ENCODE measurements at places on chromosomes 7 and 10.

GRCh38 chr10:114650266-114650665 lies 7.8 kb downstream of the ABLIM1 start:
- no peak for DNase-seq

GRCh38 chr7:24659505-24659904 lies 86.3 kb downstream of the PALS2 start:
- no peak for DNase-seq

GRCh38 chr10:73413528-73414229 lies at the start of gene ANXA7:
Gene ANXA7, minus strand, starts transcription at chr10:73414058. Its CDS starts 13,202 bp downstream, at chr10:73400856.
- peak; percentile 87 for DNase-seq

- DNase-seq = no peak
Observed at GRCh38 chr10:86668297-86669165, at the start of gene LDB3. Gene LDB3, plus strand, starts transcription at chr10:86668511. Its CDS starts 181 bp downstream, at chr10:86668692.

- no peak for DNase-seq
Observed at GRCh38 chr10:116080553-116080952, 192.5 kb downstream of the GFRA1 start.

DNA sequence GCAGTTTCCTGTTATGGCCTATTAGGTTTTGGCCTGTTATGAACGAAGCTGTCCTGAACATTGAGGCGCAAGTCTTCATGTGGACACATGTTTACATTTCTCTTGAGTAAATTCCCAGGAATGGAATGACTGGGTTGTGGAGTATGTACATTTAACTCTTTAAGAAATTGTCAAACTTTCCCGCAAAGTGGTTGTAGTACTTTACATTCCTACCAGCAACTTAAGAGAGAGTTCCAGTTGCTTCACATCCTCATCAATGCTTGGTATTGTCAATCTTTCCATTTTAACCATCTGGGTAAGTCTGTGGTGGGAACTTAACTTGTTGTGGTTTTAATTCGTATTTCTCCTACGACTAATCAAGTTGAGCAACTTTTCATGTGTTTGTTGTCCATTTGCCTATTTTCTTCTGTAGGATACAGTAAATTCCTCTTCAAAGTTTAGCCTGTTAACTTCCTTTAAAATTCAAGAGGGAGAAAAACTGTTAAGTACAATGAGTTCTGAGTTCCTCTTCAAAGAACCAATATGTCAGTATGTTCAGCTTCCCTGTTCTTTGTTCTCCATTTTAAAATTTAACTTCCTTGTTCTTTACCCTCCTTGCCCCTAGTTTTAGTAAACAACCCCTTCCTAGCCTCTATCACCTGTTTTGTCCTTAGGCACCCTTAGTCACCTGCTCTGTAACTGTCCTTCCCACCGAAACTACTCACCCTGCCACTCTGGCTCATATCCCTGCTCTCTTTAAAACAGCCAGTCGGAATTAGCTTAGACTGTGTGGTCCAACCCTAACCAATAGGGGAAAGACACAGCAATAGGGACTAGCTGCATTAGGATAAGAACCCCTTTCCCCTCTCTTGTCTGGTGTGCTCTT lies 74.0 kb downstream of the FAM241B start:
- DNase-seq = no peak

DNA sequence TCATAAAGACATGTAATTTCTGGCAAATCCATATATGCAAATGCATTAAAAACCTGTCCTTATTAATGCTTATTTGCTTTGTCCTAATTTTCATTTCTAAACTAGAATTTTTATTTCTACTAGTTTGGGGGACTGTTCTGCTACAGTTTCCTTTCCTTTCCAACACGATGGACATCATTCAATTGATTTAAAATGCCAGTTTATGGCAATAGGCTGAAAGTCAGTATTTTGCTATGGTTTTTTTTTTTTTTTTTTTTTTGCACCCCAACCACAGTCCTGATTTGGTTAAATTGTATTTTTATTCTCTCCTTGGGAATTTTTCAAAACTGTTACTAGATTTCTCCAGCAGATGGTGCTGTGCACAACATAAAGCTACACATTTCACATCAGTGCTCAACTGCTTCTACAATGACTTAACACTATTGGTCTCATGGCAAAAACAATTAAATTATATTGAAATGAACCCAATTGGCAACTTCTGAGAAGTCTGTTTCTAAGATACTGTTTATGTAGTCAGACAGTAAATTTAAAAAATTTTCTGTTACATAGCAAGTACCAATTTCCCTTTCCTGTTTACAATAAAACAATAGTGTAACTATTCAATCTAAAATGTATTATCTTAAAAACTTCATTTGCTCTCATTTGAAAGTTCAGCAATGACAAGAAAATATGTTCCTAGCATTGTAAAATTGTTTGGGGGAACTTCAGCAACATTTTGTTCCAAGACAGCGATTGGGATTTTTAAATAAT lies 193.8 kb upstream of the CCDC6 start:
- no peak for DNase-seq

DNA sequence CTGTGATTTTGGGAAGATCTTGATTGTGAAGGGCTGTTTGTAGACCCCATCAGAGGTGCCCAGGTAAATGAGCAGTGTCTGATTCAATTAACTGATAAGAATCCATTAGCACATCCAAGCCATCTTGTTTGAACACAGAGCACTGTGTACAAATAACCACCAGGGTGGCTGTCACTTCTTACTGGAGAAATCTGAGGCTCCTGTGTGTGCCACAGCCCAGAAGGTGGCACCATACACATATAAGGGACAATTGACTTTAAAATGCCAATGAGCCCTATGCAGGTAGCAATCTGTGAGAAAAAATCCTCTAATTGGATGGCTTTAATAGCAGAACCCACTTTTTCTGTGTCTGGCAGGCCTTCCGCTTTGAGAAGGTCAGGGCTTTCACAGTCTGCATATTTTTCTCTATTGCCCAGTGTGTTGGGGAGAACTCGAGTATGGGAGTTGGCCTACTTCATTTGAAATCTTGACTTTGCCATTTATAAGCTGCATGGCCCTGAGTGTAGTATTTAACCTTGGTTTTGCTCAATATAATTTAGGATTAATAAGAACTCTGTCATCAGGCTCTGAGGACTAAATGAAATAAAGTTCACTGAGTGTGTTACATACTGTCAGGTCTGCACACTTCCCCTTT lies 517.4 kb downstream of the CCSER2 start:
- no peak for DNase-seq

Data from stimulated activated CD8-positive, alpha-beta memory T cell treated with anti-CD3 and anti-CD28 coated beads, Interleukin-4, amount 100 ng/mL, for 4 hours (primary cell).